Hematopoietic multipotent progenitor cell treated with erythropoietin and hydrocortisone succinate and interleukin-3 and kit ligand, for 4 days (in vitro differentiated cells): ENCODE measurements at places on chromosomes 16 and 17.

DNA sequence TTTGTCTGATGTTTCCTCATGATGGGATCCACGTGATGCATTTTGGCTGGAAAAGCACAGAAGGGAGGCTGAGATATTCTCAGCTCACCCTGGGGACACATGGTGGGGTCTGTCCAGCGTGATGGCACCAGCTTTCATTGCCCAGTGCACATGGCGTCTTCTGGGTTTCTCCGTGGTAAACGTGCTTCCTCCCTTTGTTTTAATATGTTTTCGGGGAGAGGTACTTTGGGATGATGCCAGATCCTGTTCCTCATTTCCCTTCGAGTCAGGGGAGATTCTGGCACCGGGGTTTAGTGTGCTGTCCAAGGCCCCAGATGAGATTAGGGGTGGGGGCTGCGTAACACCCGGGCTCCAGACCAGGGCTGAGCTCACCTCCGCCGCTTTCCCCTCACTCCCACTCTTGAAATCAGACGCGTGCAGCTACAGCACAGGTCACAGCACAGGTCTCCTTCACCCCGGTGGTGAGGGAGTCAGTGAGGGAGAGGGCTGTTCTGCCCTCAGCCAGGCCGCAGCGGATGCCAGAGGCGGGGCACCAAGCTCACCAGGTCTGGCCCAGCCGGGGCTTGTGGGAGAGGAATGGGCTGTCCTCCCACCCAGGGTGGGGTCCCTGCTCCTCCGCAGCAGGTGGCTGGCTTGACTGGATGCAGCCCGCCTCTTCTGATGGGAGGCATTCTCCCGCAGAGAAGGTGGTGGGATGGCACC is 33.9 kb downstream of the COX4I1 start:
- no peak for DNase-seq

DNA sequence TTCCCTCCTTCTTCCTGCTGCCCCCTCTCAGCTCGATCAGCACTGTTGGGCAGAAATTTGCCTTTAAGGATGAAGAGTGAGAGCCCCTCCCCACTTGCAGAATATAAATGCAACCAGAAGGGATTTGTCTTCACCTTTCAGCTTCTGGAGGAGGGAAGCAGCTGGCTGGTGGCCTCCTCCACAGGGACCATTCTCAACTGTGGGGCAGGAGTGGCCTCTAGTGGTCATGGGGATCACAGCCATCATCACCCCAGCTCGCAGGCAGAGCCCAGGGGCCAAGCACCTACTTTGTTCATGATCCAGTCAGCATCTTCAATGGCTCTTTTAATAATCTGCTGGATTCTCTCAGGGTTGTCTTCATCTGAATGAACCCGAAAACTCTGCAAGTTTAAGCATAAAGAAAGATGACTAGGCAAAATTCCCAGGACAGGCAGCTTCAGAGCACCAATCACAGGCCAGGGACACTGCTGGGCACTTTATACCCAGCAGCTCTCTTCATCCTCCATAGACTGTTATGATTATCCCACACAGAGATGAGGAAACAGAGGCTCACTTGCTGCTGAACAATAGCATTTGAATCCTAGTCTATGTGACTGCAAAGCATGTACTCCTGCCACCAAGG is 13.1 kb downstream of the LYRM9 start:
- DNase-seq, result peak; percentile 84

GRCh38 chr17:17079761-17080160 is 37.5 kb downstream of the MPRIP start:
- DNase-seq, result no peak

GRCh38 chr16:88866151-88866920 is at the start of gene PABPN1L:
PABPN1L (minus strand) TSS chr16:88866660; CDS start chr16:88866606, 54 bp downstream.
- DNase-seq, result no peak

- no peak for DNase-seq
These were observed 20.8 kb downstream of the C17orf67 start for GRCh38 chr17:56812901-56813388.
